ENCODE measurements at places on chromosomes 6 and 20.

GRCh38 chr6:141874930-141875602 lies 257.7 kb upstream of the GJE1 start:
- no peak for DNase-seq

DNA sequence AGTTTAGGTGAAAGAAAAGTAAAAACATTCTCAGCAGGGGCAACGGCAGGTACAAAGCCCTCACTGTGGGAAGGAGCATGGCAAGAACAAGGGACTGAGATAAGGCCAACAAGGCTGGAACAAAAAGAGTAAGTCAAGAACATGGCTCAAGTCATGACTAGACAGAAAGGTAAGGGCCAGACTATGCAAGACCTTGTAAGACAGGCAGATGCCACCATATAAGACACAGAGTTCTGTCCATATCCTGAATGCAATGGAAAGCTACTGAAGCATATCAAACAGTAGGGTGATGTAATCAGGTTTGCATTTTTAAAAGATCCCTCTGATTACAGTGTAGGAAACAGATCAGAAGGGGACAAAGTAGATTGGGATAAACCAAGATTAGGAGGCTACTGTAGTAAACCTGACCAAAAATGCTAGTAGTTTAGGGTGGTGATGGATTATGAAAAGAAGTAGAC lies 5.5 kb downstream of the REV3L start:
- no peak for DNase-seq

DNA sequence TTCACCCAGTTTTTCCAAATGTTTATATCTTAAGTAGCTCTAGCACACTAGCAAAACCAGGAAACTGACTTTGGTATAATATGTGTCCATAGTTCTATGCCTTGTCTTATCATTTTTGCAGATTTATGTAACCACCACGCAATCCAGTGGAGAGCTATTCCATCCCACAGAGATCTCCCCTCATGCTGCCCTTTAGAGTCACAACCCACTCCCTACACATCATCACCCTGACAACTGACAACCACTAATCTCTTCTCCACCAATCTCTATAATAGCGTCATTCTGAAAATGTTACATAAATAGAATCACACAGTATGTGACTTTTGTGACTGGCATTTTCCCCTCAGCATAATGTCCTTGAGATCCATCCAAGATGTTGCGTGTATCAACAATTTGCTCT lies 29.1 kb downstream of the HLA-DRB5 start:
- no peak for DNase-seq

DNA sequence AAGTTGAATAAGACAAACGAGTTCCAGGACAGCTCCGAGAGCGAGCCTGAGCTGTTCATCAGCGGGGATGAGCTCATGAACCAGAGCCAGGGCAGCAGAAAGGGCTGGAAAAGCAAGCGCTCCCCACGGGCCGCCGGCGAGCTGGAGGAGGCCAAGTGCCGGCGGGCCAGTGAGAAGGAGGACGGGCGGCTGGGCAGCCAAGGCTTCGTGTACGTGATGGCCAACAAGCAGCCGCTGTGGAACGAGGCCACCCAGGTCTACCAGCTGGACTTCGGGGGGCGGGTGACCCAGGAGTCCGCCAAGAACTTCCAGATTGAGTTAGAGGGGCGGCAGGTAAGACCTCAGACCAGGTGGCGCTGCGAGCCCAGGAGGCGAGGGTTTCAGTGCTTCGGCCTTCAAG lies 56.0 kb upstream of the TMEM181 start:
- DNase-seq = no peak

- DNase-seq = no peak
Observed at GRCh38 chr20:32338665-32339064, 19.5 kb upstream of the ASXL1 start.

- DNase-seq = peak; percentile 83
Observed at GRCh38 chr6:2127484-2127911, 117.9 kb downstream of the GMDS start.

DNA sequence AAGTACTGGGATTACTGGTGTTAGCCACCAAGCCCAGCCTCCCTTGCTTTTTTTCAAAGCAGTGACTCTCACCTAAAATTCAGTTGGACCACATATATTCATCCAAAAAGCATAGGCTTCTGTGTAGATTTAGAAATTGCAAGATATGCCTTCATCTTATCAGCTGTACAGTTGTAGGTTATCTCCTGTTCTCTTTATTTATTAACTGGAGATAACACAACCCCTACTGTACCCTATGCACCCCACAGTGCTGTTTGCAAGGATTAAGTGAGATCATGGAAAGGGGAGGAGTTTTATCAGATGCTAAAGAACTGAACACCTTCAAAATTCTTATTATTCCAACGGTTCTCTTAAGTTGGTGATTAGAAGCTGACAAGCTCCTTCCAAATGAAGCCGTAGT lies 164.4 kb upstream of the JARID2 start:
- no peak for DNase-seq

- DNase-seq = no peak
Observed at GRCh38 chr6:85081102-85081501, 316.7 kb upstream of the TBX18 start.

DNA sequence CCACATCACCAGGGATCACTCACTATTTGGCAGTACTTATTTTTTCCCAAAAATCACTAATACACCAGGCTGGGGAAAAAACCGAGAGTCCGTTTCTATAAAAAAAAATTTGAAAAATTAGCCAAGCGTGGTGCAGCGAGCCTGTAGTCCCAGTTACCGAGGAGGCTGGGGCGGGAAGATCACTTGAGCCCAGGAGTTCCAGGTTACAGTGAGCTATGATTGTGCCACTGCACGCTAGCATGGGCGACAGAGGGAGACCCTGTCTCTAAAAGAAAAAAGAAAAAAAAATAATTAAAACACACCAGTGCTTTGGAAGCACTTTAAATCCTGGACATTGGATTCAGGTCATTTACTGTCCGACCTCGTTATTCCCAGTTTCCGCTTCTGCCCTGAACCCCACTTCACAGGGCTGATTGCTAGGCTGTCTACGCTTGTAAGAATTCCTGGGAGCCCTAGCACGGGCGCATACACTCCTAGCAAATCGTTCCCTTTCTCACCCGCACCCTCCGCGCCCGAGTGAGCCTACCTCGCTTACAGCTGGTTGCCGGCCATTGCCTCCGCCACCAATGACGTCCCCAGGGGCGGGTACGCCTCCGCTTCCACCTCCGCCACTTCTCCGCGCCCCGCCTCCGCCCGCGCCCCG lies at the start of gene TPMT:
TSS of gene TPMT (minus strand) at position 571 of the 643 bp plus-strand sequence. CDS start 5,950 bp downstream, outside the sequence.
- DNase-seq = no peak

DNA sequence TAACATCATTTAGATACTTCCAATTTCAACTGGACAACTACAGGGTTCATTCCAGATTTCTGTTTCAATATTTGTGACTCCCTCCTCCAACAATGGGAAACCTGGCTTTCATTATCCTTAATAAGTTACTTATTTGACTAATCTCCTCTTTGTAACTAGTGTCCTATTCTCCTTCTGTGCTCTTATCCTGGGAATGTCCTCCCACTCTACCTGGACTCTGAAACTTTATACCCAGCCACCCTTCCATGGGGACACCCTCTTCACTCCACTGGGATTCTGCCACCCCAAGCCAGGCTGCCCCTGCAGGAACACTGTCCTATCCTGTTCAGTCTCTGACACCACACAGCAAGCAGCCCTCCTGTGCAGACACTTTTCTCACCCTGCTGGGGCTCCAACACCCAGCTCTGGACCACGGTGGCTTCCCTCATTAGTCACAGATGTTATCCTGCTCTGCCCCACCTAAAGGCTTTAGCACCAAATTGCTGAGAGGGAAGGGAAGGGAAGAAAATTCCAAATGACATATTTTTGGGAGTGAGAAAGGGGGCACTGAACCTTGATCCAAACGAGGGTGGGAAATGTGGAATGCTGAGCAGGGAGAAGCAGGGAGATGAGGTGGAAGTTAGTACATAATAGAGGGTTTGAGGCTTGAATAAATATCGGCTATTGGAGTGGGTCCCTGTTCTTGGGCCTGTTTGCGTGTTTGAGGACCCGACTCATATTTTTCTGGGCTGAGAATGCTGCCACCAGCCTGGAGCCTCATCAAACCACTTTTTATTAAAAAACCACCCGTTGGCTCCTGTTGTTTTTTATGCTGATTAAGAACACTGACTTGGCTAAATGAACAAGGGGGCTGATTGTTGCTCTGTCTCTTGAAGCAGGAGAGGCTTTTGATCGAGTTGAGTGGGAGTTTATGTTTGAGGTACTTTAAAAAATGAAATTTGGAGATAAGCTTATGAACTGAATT lies 54.0 kb upstream of the AKIRIN2 start:
- no peak for DNase-seq

DNA sequence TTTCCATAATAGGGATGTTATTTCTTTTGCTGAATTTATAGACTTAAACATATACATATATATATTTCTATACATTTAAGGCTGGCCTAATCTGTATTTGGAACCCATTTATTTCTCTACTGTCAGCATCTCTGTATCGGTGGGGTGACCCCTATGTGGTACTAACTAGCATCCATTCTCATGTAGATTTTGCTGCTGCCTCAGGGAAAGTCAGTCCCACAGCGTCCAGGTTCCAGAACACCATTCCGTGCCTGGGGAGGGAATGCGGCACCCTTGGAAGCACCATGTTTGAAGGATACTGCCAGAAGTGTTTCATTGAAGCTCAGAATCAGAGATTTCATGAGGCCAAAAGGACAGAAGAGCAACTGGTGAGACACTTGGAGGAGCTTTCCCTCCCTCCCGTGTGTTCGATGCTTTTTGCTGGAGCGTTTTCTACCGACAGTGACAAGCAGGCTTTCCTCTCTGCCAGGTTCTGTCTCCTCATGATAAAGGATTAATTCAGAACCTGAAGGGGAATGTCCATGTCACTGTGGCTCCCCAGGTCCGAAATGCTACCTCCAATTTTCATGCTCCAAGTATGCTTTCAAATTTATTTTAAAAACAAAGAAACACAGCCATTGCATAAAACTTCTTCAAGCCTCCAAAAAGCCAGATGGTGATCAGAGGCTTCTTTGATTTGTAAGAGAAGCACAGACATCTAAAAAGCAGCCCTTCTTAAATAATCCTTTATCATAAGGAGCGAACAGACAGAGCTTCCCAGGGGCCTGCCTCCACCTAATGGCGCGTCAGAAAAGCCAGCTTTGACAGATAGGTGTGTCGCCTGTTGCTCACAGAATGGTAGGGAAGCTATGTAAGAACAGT lies 13.1 kb downstream of the TNFAIP3 start:
- DNase-seq = no peak

DNA sequence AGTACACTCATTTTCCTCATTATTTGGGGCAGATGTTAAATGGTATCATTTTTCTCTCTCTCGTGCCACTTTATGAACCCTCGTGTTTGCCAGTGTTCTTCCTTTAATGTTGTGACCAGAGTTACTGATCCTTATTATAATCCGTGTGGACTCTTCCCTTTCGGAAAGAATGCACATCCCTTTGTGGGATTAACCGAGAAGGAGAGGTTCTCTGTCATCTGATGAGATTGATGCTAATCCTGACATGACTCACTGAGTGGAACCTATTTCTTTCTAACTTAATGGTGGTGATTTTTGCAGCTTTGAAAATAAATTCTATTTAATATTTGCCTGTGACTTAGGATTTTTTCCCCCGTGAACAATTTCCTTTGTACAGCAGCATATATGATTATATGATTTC lies 300.0 kb upstream of the MAN1A1 start:
- DNase-seq = no peak

GRCh38 chr20:45921337-45922189 lies 9.6 kb upstream of the PLTP start:
- no peak for DNase-seq

- no peak for DNase-seq
Observed at GRCh38 chr6:2960935-2961334, 10.4 kb downstream of the SERPINB6 start.

Data from stimulated activated naive B cell treated with anti-CD40 and anti-IgM and Interleukin-4, amounts not matched to agents 10 μg/mL and 1 μg/mL and 100 μg/mL, for 72 hours (primary cell).